ENCODE measurements at places on chromosomes 11 and 22.

DNA sequence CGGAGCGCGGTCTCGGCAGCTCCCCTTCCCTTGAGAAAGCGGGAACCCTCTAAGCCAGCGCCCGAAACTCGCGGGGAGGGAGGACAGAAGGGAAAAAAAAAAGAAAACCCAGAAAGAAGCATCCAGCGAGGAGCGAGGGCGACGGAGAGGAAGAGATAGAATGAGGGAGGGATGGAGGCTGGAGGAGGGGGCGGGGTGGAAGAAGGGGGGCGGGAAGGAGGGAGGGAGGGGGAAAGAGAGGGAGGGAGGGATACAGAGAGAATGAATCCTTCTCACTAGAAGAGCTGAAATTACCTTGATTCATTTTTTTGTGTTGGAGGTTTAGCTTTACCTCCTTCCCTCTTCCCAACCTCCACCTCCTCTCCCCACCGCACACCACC is 19.3 kb upstream of the BDNF start:
- DNase-seq, result no peak

DNA sequence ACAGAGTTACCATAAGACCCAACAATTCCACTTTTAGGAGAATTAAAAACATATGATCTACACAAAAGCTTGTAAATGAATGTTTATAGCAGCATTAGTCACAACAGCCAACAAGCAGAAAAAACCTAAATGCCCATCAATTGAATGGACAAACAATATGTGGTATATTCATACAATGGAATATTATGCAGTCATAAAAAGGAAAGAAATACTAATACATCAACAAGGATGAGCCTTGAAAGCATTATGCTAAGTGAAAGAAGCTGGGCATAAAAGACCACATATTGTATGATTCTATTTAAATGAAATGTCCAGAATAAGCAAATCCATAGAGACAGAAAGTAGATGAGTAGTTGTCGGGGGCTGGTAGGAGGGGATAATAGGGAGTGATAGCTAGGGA is 5.0 kb downstream of the MPZL2 start:
- DNase-seq, result no peak

GRCh38 chr22:40330086-40330485 is 16.2 kb upstream of the ADSL start:
- DNase-seq, result no peak

DNA sequence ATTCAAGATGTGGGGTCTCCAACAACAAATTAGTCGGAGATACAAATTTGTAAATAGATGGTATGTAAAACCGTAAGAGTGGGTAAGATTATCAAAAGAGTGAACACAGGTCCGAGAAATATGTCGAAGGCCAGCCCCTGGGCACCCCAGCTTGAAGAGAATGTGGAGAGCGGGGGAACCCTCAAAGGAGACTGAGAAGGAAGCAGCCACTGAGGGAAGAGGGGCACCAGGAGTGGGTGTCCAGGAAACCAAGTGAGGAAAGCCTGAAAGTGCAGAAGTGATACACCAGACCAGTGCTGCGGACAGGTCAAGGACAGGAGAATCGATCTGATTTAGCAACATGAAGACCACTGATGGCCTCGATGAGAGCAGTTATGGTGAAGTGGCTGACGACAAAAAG is 14.4 kb downstream of the APOL5 start:
- DNase-seq, result no peak
